ENCODE measurements at places on chromosomes 5 and 9.

DNA sequence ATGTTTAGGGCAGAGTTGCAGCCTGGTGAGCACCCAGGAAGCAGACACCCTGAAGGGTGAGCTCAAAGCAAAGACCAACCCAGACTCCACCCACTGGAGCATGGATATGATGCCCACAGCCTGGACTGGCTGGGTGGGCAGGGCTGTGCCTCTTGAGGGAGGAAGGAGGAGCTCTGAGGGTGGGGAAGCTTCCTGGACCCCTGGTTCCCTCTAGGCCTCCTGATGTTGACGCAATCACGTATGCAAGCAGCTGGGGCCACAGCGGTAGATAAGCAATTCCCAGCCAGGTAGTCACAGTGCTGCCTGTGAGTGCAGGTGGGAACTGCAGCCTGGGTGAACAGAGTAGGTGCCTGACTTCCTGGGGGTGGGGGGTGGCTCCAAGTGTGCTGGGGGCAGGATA lies 271.5 kb downstream of the CDK5RAP2 start:
- DNase-seq: peak; percentile 66

GRCh38 chr5:59596586-59597350 lies 296.8 kb downstream of the PDE4D start:
- no peak for DNase-seq

- no peak for DNase-seq
Measured at GRCh38 chr9:77978086-77978781, 53.4 kb downstream of the GNAQ start.

- DNase-seq: no peak
Measured at GRCh38 chr5:35736280-35736679, 118.6 kb downstream of the SPEF2 start.

DNA sequence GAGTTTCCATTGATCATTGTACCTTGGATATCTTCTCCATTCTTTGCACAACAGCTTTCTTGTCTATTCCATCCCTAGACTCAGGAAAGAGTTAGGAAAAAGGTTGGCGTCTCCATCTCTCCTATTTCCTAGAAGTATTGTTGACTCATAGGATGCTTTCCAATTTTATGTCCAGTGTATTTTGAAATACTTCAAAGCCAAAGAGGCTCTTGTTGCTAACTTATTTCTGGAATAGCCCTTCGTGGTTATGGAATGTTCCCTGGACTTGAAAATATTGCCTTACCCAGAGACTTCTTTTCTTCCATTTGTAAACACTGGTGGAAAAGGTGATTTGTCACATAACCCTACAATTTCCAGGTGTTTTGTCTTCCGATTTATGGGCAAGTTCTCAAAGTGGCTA lies 402.3 kb upstream of the ZNF608 start:
- no peak for DNase-seq

- DNase-seq: no peak
Measured at GRCh38 chr5:147455822-147456450, 53.9 kb downstream of the DPYSL3 start.

- DNase-seq: no peak
Measured at GRCh38 chr5:32061236-32061635, 112.9 kb downstream of the GOLPH3 start.

DNA sequence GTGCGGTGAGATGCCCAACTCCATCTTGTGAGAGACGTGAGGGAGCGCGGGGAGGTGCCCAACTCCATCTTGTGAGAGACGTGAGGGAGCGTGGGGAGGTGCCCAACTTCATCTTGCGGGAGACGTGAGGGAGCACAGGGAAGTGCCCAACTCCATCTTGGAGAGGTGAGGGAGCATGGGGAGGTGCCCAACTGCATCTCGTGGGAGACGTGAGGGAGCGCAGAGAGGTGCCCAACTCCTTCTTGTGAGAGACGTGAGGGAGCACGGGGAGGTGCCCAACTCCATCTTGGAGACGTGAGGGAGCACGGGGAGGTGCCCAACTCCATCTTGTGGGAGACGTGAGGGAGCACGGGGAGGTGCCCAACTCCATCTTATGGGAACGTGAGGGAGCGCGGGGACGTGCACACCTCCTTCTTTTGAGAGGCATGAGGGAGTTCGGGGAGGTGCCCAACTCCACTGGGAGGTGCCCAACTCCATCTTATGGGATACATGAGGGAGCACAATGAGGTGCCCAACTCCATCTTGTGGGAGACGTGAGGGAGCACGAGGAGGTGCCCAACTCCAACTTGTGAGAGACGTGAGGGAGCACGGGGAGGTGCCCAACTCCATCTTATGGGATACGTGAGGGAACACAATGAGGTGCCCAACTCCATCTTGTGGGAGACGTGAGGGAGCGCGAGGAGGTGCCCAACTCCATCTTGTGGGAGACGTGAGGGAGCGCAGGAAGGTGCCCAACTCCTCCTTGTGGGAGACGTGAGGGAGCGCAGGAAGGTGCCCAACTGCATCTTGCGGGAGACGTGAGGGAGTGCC lies 235.4 kb downstream of the CACNA1B start:
- DNase-seq: no peak

- no peak for DNase-seq
Measured at GRCh38 chr9:97768746-97769145, 71.6 kb upstream of the XPA start.

GRCh38 chr9:18474783-18475182 lies 830 bp downstream of the ADAMTSL1 start:
- DNase-seq: no peak

DNA sequence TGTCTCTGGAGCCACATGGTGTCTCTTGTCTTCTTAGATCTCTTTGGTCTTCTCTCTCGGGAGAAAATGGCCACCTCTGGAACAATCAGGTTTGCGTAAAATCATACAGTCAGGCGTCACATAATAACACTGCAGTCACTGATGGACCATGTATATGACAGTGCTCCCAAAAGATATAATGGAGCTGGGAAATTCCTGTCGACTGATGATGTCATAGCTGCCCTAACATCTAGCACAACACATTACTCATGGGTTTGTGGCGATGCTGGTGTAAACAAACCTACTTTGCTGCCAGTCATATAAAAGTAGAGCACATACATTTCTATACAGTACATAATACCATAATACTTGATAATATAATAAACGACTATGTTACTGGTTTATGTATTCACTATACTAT lies 30.1 kb upstream of the RAI14 start:
- peak; percentile 18 for DNase-seq

GRCh38 chr9:18238254-18238653 lies 235.7 kb upstream of the ADAMTSL1 start:
- DNase-seq: no peak

DNA sequence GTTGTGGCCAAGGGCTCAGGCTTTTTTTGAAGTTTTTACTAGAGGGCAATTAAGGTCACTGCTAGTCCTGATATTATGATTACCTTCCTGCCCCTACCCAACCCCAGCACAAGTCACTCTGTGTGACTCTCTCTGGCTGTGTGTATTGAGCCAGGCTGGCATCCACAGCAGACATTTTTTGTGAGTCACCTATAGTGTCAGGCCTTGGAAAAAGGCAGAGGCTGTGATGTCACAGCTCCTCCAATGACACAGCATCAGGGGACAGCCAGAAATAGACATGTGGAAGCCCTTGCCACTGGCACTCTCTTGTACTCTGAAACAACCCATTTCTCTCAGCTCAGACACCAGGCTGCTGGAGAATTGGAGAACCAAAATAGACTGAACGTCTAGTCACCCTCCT lies 145.4 kb downstream of the NMUR2 start:
- no peak for DNase-seq

DNA sequence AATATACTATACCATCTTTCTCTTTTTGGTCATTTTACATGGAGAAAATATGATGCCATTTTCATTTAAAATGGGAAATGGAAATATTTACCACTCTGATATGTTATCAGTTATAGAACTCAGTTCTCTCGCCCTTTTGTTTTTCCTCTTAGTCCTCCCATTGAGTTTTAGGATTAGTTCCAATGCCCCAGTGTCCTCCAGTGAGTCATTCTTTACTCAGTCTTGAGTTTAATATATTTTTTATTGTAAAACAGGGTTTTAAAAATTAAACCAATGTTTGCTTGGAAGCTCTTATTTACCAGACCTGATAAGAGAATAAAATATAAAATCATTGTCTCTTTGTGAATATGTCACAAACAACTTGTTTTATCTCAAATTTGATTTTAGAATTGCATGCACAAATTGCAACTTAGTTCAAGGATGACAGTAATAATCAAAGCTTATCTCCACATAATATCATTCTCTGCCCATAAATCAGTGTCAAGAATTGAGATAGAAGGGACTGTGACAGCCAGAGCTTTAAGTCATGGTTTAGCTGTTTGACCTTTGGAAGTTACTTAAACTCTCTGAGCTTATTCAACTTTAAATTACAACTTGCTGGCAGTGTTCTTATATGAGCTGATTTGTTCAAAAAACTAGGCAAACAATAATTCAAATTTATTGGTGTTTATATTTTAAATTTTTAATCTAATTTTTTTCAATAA lies 166.4 kb downstream of the PAM start:
- DNase-seq: no peak

DNA sequence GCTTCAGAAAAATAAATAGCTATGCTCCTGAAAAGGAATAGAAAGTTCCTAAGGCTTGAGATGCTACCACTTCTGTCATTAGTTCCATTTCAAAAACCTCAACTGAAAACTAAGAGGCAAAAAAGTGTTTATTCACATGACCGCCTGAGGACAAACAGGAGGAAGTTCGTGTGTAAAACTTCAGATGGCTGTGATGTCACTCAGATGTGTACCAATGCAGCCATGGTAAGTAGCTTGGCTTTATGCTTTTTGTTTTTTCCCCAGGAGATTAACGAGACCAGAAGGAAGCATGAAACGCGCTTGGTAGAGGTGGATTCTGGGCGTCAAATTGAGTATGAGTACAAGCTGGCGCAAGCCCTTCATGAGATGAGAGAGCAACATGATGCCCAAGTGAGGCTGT lies 33.0 kb downstream of the LMNB1 start:
- DNase-seq: no peak

GRCh38 chr5:74233091-74233490 lies 407.4 kb downstream of the ENC1 start:
- DNase-seq: no peak

DNA sequence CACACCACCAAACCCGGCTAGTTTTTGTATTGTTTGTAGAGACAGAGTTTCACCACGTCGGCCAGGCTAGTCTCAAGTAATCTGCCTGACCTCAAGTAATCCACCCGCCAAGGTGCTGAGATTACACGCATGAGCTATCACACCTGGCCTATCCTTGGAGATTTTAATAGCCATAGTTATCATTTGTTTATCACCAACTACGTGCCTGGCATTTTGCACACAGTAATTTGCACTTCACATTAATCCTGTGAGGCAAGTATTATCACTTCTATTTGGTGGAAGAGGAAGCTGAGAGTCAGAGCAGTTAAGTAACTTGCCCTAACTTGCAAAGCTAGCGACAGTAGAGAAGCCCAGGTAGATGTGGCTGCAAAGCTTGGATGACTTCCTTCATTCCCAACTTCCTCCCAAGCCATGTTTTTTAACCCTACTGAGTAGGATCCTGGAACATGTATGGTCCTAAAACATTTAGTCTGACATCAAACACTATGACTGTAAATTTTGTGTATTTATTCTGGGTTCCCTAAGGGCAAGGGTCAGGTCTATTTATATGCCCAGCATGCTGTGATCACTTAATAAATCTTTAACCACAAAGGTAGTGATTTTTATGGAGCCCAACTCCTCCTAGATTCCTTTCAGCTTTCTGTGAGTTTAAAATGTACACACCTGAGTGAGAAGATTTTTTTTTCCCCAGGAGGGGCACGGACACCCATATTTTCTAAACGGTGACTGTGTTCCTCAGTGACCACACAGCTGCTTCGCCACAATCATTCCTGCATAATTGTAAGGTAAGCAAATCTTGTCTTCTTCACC lies 100.2 kb upstream of the RAI14 start:
- no peak for DNase-seq

GRCh38 chr9:73053543-73053942 lies 98.1 kb upstream of the ANXA1 start:
- no peak for DNase-seq

DNA sequence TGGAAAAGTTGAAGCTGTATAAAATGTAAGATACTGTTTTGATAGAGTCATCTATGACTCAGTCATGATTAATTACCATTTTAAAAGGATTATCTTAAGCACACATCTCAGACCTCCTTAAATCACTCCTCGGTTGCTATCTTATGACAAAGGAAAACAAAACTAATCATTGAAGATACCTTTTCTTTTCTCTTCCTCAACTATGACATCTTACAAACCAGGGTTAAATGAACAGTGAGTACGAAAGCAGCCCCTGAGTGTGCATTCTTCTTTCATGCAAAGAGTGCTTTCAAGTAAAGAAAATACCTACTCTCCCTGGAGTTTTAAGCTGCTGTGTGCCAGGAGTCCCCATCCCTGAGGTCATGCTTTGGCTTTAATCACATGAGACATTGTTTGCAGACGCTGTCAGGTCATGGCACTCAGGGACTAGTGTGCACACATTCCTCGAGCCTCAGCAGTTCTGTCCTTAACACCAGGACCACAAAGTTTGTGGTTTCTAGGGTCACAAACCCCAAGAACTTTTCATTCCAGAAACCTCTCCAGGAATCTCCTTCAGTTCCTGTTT lies 86.7 kb upstream of the ICE1 start:
- DNase-seq: peak; percentile 38

- no peak for DNase-seq
Measured at GRCh38 chr5:178683783-178684182, 46.7 kb downstream of the ZNF354A start.

GRCh38 chr5:136203303-136203922 lies 10.5 kb upstream of the SMIM32 start:
- DNase-seq: peak; percentile 45

GRCh38 chr9:117247266-117247665 lies 167.6 kb downstream of the ASTN2 start:
- peak; percentile 61 for DNase-seq

DNA sequence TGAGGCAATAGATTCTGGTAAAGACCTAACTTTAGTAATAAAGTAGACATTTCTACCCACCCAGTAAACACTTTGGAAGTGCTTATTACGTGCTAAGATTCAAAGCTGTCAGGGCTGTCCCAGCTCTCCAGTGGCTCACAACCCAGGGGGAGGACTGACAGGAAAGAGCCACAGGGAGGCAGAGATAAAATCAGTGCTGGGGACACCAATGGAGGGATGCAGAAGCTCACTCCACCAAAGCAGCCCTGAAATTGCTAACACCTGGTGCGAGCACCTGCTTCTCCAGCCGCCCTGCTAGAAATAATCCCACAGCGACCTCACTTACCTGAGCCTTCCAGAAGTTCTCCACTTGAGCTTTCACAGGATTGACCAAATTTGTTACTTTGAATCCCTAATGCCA lies 501.0 kb downstream of the BNC2 start:
- DNase-seq: peak; percentile 56

GRCh38 chr5:69492391-69492922 lies at the start of gene OCLN:
Gene OCLN (plus strand): TSS chr5:69492790. CDS start chr5:69504245, 11,455 bp downstream.
- peak; percentile 98 for DNase-seq

GRCh38 chr5:4244306-4244705 lies 648.7 kb downstream of the IRX1 start:
- DNase-seq: no peak

GRCh38 chr9:93576258-93577077 lies at the start of gene PHF2:
Gene PHF2 (plus strand): TSS chr9:93576584. CDS start chr9:93576774, 190 bp downstream.
- peak; percentile 65 for DNase-seq

DNA sequence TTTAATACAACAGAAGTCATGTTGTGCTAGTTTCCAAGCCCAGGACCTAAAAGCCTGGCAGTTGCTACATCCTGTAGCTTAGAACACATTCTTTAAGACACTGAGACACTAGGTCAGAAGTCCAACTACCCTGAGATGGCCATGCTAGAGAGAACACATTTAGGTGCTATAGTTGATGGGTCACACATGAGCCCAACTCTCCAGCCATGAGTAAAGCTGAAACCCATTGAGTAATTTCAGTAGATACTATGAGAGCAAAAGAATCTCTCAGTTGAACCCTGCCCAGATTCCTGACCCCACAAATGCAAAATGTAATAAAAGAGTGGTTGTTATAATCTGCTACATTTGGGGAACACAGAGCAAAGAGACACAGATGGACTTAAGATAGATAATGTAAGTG lies 164.4 kb downstream of the SEMA5A start:
- DNase-seq: no peak

All from endodermal cell (in vitro differentiated cells).